ENCODE measurements at places on chromosomes 11 and 22.

DNA sequence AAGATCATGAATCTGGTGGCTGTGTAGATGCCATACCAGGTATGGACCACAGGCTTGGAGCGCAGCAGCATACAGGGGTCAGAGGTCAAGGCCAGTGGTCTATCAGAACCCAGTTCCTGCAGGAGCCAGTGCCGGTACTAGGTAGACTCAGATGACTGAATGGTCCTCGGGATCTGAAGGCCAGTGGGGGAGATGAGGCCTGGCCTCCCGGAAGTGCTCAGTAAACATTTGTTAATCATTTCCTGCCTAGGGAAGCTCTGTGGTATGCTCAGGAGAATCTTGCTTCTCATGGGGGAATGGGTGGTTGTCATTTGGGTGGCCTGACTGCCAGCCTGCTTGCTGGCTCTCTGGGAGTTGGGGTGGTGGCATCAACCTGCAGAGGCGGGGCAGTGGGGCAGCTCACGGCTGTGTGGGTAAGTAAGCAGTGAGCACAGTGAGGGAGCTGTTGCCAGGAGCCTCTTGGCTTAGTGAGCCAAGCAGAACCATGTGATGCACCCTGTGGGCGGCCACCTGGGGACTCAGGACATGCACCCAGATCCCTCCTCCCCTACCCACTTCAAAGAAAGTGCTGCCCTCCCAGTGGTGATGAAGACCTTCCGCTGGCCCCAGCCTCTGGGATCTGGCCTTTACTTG is 33.0 kb downstream of the PTPRJ start:
- no peak for DNase-seq

DNA sequence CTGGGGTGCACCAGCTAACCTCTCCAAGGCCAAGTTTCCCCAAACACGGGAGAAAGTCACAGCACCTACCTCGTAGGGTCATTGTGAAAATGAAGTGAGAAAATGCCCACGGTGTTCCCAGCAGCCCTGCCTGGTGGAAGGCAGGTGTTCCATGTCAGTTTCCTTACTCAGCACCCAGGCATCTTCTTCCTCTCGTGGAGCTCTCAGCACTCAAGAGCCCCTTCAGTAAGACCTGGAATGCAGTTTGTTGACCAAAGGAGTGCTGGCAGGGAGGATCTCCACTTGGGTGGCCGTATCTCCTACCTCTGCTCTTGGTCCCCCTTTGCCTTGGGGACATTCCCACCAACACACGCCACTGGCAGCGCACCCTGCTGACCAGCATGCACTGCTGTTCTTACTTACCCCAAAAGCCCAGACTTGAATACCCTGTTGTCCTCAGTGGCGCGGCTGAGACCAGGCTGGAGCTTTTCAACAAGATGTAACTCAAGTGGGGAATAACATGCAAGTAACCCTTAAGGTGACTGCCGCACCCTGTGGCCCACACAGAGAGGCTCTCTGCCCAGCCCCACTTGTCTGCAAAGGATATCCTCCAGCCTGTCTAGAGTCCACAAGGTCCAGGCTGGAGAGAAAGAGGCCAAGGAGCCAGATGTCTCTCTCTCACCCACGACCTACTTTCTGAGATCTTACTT is 201.2 kb upstream of the TMEM45B start:
- DNase-seq, result no peak

- DNase-seq, result no peak
These were observed 8.7 kb downstream of the PTH start for GRCh38 chr11:13486926-13487660.

DNA sequence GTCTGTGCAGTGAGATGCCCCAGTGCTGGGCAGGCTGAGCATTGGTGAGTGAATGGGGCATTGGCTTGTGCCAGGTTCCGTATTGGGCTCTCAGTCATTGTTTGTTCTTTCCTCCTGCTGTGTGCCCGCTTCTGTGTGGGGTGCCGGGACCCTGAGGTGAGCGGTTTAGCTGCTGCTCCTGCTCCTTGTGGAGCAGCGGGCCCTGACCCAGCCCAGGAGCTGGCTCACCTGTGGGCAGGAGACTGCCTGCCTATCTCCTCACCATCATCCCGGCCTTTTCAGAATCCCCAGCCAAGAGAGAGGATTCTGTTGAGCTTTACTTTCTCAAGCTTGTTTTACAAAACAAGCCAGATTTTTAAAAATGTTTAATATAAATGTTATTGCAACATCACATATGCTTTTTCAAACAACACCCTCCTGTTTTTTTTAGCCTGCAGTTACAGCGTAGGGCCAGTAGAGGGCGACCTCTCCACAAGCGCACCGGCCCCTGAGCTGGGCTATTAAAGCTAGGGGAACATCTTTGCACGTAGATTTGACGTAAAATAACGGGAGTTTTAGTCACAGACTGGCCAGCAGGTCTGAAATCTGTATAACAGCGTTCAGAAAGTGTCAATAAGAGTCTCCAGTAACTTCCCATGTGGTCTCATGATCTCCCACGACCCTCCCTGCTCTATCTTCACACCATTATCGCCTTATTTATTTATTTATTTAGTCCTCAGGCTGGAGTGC is 25.1 kb upstream of the RELT start:
- no peak for DNase-seq

DNA sequence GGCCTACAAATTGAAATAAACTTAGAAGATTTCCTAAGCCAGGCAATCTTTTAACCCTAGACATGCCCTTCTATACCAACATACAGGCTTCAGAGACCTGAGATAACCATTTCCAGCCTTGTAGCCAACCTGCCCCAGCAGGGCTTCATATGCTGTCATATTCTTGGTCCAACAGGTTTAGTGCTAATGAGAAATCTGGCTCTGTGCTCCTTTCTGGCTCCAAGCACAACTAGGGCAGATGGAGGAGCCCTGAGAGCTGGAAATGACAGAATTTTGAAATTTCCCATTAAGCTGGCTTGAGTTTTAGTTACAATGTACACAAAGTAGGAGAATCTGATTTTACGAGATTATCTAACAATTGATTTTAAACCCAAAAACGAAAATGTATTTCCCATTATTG is 323.0 kb upstream of the CCDC90B start:
- no peak for DNase-seq

DNA sequence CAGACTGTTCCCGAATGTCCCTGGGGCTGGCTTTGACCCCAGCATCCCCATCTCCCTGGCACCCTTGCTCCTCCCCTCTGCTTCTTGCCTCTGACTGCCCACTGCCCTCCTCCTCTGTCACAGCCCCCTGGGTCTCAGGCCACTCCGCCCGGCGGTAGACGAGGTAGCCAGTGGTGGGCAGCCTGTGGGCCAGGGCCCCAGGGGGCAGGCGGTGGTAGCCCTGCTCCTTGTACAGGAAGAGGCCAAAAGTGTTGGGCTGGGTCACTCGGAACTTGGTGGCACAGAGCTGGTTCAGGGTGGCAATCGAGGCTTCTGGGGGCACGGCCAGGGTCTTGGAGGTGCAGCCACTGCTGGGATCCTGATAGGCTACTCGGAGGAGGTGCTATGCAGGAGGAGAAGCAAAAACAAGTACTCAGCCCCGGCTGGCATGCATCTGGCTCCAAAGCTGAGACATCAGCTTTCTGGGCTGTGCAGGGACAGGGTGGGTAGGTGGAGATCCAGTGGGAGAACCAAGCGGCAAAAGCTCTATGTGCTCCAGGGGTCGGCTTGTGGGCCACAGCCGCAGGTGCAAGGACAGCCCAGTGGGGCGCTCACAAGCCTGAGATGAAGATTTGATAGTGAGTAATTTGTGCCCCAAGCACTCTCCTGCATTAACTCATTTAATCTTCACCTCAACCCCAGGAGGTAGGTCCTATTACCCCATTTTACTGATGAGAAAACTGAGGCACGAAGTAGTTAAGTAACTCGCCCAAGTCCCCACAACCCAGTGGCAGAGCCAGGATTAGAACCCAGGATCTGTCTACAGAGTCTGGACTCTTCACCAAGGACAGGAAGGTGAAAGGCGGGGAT is 3.6 kb downstream of the RIN1 start:
- DNase-seq, result no peak

GRCh38 chr11:117259417-117259816 is 26.9 kb downstream of the RNF214 start:
- no peak for DNase-seq

DNA sequence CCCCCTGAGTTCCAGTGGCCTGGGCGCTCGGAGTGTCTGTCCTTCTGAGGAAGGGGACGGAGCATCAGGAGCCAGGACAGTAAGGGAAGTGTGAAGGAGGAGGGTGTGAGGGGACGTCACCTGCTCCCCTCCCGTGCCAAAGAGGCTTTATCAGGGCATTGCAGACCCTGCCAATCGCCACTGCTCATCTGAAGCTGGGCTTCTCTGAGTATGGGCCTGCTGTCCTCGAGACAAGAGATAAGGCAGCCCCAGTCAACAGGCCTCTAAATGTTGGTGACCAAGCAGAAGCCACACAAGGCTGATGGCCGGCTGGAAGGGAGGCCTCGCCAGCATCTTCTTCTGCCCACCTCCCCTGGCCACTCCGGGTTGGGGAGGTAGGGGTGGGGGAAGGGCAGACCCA is 29.8 kb downstream of the LIF start:
- no peak for DNase-seq

DNA sequence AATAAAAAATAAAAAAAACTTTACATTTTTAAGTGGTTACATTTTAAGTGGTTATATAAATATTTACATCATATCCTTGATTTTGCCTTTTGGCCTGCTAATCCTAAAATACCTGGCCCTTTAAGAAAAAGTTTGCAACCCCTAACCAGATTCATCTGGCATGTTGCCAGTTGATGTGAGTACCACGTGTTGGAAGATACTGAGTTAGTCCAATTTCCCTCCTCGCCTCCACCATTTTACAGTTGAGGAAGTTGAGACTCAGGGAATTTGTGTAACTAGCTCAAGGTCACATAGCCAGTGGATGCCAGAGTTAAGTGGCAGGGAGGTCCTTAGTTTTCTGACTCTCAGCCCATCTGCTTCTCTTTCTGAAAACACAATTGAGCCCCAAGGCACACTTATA is 5.1 kb downstream of the ELF5 start:
- no peak for DNase-seq

- DNase-seq, result no peak
These were observed 8.7 kb upstream of the CLPB start for GRCh38 chr11:72443016-72443415.

DNA sequence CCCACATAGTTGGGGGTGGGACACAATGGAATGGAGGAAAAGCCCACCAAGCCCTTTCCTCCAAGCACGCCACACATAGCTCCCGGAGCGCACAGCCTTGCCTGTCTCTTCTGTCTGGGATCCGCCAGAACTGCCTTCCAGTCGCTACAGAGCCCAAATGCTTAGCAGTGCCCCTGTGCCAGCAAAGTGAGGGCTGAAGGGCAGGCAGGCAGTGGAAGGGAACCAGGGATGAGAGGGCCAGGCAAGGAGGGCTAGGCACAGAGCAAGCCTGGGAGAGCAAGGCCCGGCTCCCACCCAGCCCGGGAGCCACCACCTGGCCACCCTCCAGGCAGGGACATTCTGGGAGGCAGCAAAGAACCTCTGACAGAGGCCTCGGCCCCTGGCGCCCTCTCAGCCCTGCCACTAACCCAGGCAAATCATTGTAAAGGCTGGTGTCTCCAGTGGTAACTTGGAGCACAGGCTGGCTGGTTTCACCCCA is 32.5 kb downstream of the PPP2R1B start:
- DNase-seq, result no peak

- no peak for DNase-seq
These were observed 4.7 kb downstream of the C11orf87 start for GRCh38 chr11:109426442-109427240.

DNA sequence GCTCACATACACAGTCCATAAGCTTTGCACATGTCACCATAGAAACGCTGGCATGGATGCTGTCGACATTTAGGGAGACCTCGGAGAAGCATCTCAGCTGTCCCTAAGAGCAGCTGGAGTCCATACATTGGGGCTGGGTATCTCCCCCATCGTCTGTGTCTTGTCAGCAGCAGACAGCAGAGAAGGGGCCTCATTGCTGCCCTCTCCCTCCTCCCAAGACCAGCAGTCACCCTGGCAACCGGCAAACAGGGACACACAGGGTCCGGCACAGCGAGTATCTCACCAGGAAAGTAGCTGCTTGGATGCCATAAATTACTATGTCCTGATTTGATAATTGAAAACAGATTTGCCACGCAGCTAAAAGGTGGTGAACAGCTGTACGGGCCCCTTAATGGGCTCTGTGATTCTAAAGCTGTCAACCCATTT is 84.4 kb downstream of the CD44 start:
- DNase-seq, result no peak

DNA sequence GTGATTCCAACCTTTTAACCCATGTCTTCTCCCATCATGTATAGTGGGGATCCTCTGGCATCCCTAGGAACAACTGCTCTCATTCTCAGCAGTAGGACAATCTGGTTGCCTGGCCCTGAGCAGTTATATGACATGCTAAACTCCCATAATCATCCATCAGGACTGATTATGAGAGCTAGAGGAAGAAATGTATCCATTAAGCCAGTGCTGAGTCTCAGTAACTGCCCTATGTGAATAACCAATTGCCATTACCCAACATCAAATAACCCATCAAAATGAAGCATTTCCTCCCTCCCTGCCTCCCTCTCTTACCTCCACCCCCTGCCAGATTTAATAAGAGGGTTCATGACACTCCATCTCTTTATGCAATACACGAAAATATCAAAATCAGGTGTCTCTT is 277.6 kb downstream of the NXPE2 start:
- no peak for DNase-seq

DNA sequence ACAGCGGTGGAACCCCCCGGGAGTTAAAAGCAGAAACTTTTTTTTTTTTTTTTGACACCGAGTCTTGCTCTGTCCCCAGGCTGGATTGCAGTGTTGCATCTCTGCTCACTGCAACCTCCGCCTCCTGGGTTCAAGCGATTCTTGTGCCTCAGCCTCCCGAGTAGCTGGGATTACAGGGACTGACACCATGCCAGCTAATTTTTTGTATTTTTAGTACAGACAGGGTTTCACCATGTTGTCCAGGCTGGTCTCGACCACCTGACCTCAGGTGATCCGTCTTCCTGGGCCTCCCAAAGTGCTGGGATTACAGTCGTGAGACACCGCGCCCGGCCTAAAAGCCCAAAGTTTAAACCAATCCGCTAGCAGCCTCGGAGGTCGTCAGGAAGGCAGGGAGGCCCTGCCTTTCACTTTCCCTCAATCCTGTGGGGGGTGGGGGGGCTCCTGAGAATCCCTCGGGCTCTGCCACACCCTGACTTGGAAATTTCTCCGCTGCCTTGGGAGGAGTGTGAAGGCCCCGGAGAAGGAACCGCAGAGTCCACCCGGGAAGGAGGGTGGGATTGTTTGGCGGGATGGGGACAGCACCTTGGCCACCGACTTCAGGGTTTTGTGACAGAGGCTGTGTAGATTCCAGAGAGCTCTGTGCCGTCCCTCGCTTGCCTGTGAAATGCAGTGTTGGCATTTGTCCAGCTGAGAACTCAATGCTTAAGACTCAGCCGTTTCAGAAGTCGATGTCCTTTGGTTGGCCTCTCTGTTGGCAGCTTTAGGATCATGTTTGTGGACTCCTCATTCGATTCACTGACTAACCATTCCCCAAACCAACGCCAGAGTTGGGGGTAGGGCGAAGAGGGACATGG is 1.0 kb downstream of the ARHGAP8 start:
- DNase-seq, result no peak

DNA sequence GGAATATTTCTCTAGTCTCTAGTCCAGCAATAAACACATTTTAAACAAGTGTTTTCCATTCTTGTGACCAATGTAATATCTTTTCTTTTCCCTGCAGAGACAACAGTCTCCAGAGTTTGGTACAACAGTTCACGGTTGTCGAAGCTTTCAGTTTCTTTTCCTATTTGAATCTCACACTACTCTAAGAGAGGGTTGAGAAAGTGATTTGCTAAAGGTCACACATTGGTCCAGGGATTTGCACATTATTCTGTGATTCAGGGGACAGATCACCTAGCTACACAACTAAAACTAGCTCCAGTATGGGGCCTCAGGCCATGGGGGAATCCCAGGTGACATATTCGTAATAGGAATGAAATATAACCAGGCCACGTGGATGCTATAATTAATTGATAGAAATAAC is 132.5 kb downstream of the HIPK3 start:
- no peak for DNase-seq

GRCh38 chr22:19970479-19971275 is 29.1 kb upstream of the TXNRD2 start:
- no peak for DNase-seq

Measured in SIG-M5 (cell line).